ENCODE measurements at places on chromosomes 2 and 18.

GRCh38 chr2:157489983-157490382 is 46.1 kb upstream of the CYTIP start:
- DNase-seq = no peak

GRCh38 chr2:238578256-238578655 is 151.5 kb downstream of the ASB1 start:
- DNase-seq = no peak

GRCh38 chr18:46060359-46060841 is 11.7 kb downstream of the PSTPIP2 start:
- no peak for DNase-seq

DNA sequence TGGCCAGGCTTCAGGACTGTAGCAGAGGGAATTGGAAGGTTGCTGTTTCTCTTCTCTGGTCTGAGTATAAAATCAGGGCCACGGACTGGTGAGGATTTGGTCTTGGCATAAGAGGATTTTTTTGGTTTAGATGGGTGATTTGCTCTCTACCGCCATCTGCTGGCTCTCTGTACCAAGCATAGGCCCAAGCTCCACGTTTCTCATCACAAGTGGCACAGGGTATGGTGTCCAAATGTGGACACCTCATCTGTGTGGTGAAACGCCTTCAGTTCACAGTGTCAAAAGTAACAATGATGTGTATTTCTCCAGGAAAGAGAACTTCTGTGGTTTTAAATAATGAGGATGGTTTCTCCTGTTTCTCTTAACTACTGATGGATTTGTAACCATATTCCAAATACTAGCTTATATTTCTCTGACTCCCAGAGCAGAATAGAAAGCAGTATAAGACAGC is 115.1 kb downstream of the EML6 start:
- peak; percentile 8 for DNase-seq

DNA sequence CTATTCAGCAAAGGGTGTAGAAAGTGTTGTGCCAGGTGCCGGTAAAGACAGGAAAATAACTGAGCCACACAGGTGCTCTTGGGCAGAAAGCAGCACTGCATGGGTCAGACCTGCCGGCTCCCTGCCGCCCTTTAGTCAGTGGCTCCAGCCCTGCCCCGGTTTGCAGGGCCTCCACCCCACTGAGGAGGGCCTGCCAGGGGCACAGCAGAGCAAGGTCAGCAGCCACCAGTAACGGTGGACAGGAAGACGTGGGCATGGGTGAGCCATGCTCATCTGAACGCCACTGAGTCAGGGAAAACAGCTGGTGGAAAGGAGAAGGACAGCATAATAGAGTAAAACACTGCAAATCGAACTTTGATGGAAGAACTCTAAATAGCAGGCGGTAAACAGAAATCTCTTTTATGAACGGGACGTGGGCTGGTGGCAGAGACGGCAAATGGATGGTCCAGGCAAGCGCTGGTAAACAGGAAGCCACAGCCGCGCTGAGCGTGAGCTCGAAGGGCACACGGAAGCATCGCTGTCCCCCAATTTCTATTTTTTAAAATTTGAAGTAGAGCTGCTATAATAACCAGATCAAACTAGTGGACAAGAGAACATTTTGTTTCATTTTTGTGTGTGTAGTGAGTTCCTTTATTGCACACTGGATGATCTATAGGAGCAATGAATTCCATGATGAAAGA is 141.8 kb upstream of the ALKAL2 start:
- DNase-seq = no peak

DNA sequence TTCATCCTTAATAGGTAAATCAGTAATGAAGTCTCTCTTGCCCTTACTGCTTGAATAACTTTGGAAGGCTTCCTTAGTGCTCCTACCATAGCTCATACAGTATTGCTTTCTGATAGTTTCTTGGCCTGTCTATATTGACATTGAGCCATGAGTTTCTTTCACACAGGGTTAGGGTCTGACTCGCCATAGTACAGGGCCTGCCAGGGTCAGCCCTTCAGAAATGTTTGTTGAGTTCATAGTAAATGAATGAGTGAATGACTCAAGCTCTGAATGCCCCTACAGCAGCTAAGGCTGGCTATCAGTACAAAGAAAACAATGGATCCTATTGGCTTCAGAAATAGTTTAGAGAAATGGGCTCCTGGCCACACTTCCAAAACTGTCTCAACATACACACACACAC is 65.0 kb upstream of the LRATD1 start:
- DNase-seq = no peak

GRCh38 chr2:21038403-21039073 is 5.3 kb downstream of the APOB start:
- no peak for DNase-seq

DNA sequence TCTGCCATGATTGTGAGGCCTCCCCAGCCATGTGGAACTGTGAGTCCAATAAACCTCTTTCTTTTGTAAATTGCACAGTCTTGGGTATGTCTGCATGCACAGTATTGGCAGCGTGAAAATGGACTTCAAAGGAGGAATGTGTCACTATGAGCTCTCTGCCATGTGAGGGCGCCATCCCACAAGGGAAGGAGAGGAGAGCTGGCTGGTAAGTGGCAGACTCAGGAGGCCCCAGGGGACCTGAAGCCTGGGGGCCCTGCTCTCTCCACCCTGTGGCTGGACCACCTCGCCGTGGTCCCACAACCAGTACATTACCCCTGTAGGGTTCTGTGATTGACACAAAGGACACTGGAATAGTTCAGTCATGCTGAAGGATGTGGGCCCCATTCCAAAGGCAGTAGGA is 122.1 kb downstream of the RPIA start:
- no peak for DNase-seq

DNA sequence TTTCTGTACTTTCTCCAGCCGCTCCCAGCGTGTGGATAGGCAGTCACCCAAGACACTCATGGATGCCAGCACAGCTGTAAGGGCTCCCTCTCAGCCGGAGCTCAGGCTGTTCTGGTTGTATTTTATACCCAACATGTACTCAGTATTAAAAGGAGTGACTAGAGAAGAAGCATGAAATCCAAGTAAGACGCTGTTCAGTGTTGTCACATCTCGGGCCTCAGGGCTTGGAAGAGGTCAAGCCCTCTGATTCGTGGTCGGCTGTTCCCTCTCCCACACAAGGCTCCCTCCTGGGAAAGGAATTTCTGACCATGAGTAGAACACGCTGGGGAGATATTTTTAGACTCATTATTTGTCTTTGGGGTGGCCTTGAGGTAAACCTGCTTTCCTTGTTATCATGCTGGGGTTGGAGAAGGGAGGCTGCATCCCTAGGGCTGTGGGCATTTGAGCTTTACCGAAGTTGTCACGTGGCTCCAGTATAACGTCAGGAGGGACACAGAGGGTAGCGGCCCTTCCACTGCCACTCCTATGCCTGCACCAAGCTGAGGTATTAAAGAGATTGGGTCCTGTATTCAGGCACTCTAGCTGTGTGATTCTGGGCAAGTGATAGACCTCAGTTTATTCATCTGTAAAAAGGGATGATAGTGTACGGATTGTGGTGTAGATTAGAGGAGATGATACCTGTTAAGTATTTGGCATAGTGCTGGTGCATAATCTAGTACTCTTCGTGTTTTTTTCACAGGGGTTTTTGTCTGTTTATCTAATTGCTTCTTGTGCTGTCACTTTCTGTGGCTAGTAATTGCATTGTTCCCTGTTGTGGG is 34.1 kb downstream of the HK2 start:
- no peak for DNase-seq

GRCh38 chr18:58491773-58492752 is 136.8 kb downstream of the ALPK2 start:
- DNase-seq = no peak

GRCh38 chr18:65352186-65352585 is 398.6 kb upstream of the CDH7 start:
- no peak for DNase-seq

DNA sequence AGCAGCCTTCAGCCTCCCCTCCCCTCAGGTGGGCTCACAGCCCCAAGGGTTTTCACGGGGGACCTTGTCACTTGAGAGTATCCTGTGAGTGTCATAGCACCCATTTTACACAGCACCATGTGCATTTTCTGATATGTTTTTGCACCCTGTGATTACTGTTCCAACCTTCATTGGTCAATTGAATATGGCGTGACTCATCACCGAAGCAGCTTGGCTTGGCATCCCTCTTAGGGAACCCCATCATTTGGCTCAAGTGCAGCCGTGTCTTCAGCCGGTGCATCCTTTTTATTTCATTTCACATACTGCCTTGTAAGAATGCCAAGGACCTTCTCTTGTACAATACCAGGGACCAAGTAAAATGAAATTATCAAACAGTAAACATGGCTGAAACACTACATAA is 57.6 kb downstream of the NPAS2 start:
- no peak for DNase-seq

- no peak for DNase-seq
Measured at GRCh38 chr2:196980473-196980872, 54.0 kb upstream of the PGAP1 start.

DNA sequence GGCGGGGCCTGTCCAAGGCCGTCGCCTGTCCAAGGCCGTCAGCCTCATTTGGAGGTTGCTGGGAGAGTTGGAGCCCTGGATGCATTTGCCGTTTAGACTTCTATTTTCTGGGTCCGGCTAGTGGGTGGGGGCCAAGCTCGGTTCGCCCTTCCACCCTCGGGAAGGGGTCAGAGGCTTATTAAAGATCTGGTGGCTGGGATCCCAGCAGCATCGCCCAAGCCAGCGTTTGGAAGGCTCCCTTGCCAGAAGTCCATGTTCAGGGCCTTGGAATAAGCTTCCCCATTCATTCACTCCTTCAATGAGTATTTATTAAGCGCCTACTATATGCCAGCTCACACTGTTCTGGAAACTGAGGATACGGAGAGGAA is 516 bp upstream of the DOCK10 start:
- no peak for DNase-seq

- DNase-seq = no peak
Measured at GRCh38 chr2:9914384-9915065, 37.0 kb upstream of the GRHL1 start.

GRCh38 chr2:200730302-200730701 is 81.4 kb upstream of the BZW1 start:
- no peak for DNase-seq

- DNase-seq = no peak
Measured at GRCh38 chr2:99200076-99200800, 19.3 kb downstream of the MRPL30 start.

GRCh38 chr2:26355038-26355995 is 8.7 kb upstream of the ADGRF3 start:
- no peak for DNase-seq

GRCh38 chr2:182933629-182934028 is 67.2 kb upstream of the FRZB start:
- DNase-seq = no peak

- no peak for DNase-seq
Measured at GRCh38 chr2:64975232-64975821, 13.9 kb upstream of the SLC1A4 start.

- no peak for DNase-seq
Measured at GRCh38 chr2:166958986-166959481, 70.8 kb downstream of the XIRP2 start.

- DNase-seq = no peak
Measured at GRCh38 chr18:44710931-44711330, 30.2 kb downstream of the SETBP1 start.

- peak; percentile 48 for DNase-seq
Measured at GRCh38 chr2:240997856-240998705, at the start of gene SNED1. Gene SNED1, plus strand, starts transcription at chr2:240998618. Its CDS starts 220 bp downstream, at chr2:240998838.

- no peak for DNase-seq
Measured at GRCh38 chr18:40769786-40770185, 1185.2 kb upstream of the PIK3C3 start.

DNA sequence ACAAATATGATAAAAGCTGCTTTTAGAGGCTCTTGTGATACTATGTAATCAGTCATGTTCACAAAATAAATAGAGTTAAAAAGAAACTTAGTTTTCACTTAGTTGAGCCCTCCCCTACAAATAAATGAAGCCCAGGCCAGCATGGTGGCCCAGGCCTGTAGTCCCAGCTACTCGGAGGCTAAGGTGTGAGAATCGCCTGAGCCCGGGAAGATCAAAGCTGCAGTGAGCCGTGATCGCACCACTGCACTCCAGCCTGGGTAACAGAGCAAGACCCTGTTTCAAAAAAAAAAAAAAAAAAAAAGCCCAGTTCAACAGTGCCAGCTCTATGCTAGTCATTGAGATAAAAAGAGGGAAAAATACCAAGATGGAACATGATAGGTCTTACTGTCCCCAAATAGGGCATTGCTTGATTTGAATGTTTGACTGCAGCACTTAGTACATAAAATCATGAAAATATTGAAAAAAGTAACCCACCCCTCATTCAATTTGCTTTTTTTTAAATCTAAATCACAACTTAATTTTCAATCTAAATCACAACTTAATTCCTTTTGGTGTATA is 1.5 kb downstream of the ASNSD1 start:
- no peak for DNase-seq

GRCh38 chr2:230205721-230206120 is 14.1 kb downstream of the SP110 start:
- no peak for DNase-seq

DNA sequence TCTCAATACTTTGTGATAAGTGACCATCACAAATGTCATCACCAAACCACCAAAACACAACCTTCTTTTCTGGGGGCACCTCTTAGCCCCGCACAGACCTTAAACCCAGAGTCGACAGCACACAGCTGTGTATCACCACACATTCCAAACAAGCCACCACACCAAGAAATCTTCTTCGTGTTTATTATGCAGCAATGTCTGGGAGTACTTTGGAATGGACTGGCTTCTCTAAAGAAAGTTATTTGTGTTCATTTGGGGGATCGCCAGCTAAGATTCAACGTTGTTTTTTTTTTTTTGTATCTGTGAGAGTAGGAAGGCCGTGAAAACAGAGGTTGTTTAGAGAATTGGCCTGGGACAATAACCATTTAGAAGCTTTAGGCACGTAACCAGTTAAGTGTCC is 1.1 kb upstream of the MTA3 start:
- DNase-seq = no peak

DNA sequence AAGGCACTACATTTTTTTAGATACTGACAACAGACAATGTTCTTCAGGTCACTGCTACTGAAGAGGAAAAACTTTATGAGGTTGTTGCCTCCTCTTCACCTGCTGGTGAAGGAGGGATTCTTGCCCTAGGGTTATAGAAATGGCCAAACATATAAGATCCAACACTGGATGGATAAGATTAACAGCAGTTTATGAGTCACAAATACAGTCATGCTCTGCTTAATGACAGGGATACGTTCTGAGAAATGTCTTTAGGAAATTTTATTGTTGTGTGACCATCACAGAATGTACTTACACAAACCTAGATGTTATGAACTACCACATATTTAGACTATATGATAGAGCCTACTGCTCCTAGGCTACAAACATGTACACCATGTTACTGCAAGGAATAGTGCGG is 57.4 kb upstream of the AMMECR1L start:
- no peak for DNase-seq
